ENCODE measurements at places on chromosomes 6 and 20.

DNA sequence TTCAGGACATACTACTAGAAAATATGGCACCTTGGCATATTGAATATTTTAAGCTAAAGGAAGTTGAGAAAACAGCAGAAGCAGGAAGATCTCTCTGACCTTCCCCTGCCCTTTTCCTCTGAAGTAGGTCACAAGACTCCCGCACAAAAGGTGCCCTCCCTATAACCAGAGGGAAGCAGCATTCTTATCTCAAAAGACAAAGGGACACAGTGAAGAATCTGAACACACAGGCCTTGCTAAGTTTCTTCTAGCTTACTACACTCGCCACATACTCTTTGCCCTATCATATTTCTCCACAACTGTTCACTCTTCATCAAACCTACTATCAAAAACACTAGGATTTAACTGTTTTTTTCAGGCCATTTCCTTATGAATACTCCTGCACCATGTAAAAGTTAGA, 151.2 kb downstream of the ELOVL4 start:
- no peak for DNase-seq

- DNase-seq: no peak
Measured at GRCh38 chr6:3561725-3562124, 104.9 kb upstream of the SLC22A23 start.

GRCh38 chr6:158185729-158186456, 17.7 kb downstream of the GTF2H5 start:
- DNase-seq: no peak

DNA sequence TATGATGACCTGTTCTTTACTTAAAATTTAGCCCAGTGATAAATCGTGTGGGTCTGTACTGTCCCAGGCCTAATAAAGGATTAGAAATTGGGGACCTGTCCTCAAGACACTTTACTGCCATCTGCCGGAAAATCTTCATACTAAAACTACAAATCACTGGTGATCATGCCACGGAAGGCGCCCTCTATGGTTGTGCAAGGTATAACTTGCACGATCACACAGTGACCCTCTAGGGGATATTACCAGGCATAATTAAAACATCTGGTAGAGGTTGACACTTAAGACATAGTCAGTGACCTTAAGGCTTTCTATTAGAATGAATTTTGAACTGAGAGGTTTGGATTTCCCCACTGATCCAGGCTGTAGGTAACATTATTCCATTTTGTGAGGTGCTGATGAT, 172.6 kb downstream of the BMP2 start:
- no peak for DNase-seq

- no peak for DNase-seq
Measured at GRCh38 chr20:59151820-59152219, 11.8 kb upstream of the ZNF831 start.

DNA sequence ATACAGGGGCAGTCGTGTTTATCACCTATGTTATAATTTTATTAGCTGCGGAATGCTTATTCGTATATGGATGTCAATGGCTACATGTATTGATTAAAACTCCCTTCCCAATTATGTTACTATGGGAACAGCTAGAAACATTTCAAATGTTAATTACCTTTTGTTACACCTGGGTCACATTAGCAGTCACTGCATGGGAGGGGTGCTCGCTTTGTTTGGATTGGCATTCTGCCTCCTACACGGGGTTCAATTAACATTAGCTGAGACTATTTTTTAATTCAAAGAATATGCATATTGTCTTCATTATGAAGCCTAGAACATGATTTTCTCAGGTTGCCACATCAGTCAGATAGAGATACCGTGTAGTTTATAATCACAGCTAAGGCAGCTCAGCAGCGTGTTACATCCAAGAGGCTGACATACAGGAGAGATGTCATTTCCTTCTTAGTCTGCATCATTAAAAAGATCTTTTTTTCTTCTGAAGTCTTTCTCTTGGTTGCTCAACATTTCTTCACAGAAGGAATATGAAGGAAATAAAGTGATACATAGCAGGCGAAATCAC, 76.2 kb upstream of the RPS6KA2 start:
- DNase-seq: no peak

- DNase-seq: no peak
Measured at GRCh38 chr6:79385333-79385732, 150.9 kb upstream of the HMGN3 start.

GRCh38 chr6:131754715-131755567, 44.1 kb upstream of the CTAGE9 start:
- no peak for DNase-seq

- DNase-seq: no peak
Measured at GRCh38 chr20:62628691-62629090, 13.6 kb upstream of the SLCO4A1 start.

DNA sequence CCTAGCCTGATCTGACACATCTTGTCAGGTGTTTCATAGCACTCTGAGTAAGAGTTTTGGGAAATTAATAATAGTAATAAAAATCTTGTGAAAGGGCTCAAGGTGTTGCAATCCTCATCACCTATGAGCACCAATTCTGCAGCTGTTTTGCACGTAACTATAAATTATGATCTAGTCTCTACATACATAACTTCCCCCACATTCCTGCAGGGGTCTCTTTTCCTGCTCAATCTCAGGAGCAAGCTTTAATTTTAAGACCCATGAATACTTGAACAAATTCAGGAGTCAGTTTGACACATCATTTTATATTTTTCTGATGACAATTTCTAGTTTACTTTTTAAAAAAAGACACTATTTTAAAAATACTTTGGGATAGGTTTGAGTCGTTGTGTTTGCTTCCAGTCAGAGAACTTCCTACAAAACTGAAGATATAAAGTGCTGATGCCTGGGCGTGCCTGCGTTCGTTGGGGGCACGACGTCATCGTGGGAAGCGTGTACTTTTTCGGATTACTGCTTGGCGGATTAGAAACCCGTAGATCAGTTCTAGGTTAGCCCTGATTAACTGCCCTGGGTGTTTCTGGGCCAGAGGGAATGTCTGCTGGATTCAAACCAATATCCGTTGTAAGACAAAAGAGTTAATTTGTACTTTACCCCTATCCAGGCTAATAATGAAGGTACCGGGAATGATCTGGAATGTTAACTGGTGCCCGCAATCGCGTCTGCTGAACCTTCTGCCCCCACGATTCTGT, 1.0 kb upstream of the E2F3 start:
- peak; percentile 8 for DNase-seq

DNA sequence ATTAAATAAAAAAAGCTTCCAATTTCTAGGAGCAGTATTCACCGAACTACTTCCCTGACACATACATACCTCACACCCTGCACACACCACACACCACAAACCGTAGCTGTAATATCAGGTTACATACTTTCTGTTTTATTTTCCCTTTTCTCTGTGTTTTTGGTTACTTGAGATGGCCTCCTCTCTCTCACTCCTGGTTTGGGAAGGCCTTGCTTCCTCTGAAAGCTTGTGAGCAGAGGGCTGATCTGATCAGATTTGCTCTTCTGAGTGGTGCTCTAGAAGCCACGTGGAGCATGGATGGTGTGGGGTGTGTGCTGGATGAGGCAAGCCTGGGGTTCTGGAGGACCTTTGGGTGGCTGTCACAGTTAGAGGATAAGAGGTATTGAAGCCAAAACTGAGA, 20.9 kb downstream of the UTRN start:
- no peak for DNase-seq

DNA sequence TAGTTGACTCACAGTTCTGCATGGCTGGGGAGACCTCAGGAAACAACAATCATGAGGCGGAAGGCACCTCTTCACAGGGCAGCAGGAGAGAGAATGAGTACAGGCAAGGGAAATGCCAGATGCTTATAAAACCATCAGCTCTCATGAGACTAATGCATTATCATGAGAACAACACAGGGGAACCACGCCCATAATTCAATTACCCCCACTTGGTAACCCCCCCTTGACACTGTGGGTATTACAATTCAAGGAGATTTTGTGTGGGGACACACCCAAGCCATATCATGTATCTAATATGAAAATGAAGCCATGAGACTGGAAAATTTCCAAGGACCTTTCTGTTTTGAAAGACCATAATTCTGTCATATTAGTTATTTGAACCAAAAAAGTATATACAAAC, 342.4 kb upstream of the PLCB4 start:
- DNase-seq: no peak

DNA sequence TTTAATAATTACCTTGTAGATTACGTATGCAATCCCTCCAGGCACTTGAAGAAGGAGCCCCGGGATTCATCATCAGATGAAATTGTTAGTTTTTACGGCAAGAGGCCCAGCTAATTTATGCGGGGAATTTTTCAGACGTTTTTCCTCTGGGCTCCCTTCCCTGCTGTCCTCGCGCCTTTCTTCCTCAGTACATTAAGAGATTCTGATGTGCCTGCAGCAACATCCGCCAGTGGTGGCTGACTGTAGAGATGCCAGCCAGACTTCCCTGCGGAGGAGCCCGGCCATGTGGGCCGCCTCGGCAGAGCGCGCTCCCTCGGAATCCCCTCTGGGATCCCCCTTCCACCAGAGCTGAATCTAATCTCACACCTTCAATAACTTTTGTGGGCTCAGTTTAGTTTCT, 46.4 kb upstream of the POU3F2 start:
- no peak for DNase-seq

GRCh38 chr6:24274441-24275083, 83.3 kb downstream of the DCDC2 start:
- DNase-seq: no peak

GRCh38 chr6:24755279-24755678, 19.5 kb upstream of the GMNN start:
- DNase-seq: no peak

DNA sequence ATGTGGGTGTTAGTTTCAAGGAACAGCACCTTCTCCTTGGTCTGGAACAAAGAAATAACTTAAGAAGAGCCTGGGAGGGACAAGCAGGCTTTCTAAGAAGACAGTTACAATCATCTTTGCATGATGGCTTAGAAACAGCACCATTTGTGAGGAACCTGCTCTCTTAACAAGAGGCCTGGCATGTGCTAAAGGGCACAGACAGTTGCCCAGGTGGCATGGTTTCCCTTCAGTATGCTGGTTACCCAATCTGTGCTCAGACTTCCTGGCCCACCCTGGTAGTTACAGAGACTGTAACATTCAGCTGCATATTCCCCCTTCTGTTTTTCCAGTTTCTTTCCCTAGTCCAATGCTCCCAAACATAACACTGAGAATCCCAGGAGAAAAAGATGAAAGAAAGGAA, 84.0 kb downstream of the CHD6 start:
- DNase-seq: no peak

- DNase-seq: no peak
Measured at GRCh38 chr6:94027374-94027773, 608.0 kb upstream of the EPHA7 start.

GRCh38 chr6:146635165-146635564, 36.4 kb downstream of the ADGB start:
- no peak for DNase-seq

GRCh38 chr6:108673602-108674001, 112.9 kb downstream of the FOXO3 start:
- DNase-seq: no peak

Data from left lung (tissue), 14 donors.